ENCODE measurements at places on chromosomes 11 and 22.

DNA sequence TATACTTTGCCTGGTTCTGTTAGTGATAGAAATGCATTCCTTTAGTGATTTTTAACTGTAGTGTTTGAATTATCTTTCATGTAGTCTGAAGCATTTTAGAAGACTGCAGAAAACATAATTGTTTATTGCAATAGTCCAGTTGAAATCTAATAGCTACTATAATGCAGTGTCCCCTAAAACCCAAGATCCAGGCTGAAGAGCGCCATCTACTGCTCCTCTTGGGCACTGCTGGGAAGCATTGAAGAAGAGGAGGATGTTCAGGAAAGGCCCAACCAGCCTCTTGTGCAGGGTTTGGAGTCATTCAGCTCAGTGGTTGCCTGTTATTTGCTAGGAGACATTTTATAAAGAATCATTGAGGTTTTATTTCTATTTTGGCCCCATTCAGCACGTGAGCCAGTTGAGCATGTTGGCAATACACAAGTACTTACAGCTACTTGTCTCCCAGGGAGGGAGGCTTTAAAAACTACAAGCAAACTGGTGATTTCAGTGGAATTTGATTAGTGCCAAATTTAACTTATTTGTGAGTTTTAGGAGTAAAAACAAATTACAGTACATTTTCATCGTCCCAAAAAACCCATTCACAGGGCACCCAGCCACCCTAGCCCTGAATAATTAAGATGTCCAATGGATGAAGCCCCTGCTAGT lies 74.9 kb upstream of the HORMAD2 start:
- DNase-seq, result peak; percentile 48

- no peak for DNase-seq
Measured at GRCh38 chr22:50302041-50302541, 5.4 kb downstream of the PLXNB2 start.

- no peak for DNase-seq
Measured at GRCh38 chr11:10326012-10326964, 21.4 kb downstream of the ADM start.

DNA sequence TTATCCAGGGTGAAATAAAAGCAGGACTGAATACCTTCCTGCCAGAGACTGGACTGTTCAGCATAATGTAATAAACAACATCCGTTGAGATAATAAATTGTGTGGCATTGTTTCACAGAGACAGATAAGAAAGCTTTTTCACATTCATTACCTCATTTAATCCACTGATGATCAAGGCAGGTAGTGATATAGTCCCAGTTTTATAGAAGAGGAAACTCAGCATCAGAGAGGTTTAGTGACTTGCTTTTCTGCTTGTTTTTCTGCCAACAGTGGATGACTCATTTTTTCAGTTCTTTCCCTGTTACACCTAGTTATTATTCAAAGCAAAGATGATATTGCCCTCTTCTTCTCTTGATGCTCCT lies 4.0 kb downstream of the MYO18B start:
- DNase-seq, result no peak

GRCh38 chr11:64718084-64718779 lies 4.8 kb downstream of the NRXN2 start:
- no peak for DNase-seq

GRCh38 chr11:72719144-72719543 lies 33.1 kb downstream of the ARAP1 start:
- DNase-seq, result no peak

- DNase-seq, result peak; percentile 13
Measured at GRCh38 chr11:70270877-70271648, 573 bp downstream of the PPFIA1 start.

DNA sequence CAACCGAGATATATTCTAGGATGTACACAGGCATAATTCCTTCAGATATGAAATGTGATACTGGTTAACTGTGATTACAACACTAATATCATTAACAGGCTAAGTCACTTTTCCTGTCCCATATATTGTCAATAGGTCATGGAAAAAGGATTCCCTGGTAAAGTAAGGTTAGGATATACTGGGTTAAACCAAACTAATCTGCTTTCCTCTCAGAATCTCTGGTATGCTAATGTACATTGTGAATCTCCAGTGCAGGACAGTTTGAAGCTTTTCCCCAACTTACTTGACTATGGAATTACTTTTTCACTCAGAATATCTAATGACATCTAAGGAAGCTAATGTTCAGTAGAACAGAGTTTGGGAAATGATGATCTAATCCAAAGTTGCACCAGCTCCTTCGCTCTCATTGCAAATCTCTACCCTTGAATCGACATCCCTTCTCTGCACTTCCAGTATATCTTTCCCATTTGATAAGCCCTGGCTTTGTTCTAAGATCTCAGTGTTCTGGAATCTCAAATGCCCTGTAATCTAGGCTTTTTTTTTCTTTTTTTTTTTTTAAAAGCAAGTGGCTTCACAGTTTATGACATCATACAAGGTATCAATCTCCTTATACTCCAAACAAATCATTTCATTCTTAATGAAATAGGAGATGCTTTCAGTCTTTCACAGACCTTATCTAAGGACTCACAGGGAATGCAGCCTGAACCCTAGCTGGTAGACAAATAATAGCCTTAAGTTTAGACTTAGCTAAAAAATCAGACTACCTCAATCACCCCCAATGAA lies 43.8 kb downstream of the COPB1 start:
- no peak for DNase-seq

DNA sequence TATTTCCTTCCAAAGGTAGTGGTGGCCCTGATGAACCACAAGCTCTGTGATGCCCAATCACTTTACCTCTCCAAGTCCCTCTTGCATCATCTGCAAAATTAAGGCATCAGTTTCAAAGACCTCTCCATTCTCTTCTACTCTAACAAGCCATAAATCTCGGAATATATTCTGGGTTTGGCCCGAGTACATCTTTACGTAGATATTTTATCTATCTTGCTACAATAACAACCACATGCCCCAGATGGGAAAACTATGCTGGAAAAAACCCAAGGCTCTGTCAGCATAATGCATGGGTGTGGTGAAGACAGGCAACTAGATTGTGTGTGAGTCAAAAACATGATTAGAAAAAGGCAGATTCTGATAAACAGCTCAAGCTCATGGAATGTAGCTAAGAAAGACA lies 228.2 kb upstream of the BLID start:
- no peak for DNase-seq

DNA sequence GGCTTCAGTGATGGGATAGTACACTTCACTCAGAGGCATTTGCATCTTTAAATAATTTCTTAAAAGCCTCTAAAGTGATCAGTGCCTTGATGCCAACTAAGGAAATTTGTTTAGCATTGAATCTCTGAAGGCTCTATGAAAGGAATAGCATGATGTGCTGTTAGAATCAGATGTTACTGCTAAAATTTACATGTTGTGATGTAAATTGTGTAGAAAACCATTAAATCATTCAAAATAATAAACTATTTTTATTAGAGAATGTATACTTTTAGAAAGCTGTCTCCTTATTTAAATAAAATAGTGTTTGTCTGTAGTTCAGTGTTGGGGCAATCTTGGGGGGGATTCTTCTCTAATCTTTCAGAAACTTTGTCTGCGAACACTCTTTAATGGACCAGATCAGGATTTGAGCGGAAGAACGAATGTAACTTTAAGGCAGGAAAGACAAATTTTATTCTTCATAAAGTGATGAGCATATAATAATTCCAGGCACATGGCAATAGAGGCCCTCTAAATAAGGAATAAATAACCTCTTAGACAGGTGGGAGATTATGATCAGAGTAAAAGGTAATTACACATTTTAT lies 4.6 kb downstream of the MALAT1 start:
- DNase-seq, result no peak

GRCh38 chr11:71787098-71787823 lies 45.7 kb upstream of the DEFB108B start:
- DNase-seq, result peak; percentile 95

DNA sequence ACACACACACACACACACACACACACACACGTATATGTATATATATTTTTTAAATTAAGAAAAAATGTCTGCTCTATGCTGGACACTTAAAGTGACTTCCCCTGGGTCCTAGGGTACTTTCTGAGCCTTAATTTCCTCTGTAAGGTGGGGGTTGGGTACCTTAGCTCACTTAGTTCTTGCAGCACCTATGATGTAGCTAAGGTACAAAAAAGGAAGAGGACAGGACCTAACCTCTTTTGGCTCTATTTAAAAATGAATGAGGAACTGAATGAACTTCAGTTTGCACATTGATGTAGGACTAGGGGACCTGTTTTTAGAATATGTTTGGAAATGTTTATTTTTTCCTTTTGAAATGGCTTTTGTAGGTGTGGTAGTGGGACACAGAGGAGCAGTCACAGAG lies 11.1 kb downstream of the SREBF2 start:
- DNase-seq, result no peak

DNA sequence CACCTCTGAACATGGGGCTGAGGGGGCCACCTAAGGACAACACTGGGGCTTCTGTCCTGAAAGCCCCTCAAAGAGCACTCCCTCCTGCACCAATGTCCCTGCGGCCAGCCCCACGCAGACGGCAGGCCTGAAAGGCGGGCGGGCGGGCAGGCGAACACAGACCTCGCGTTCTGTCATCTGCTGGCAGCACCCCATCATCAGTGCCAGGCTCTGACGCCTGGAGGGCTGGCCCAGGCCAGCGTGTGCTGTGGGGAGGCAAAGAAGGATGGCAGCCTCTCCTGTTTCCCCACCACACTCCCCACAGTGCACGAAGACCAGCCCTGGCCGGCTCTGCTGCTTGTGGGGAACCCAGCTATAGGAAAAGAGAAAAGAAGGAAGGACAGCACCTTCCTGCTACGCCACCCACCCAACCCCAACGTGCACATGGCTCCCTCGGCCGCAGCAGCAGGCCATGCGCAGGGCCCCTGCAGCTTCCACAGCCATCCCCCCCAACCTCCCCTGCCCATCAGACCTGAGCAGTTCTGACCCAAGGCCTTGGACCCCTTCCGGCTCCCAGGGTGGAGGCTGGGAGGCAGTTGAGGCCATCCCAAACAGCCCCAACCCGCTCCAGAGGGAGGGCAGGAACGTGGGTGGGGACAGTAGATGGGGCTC lies 3.5 kb downstream of the SBF1 start:
- DNase-seq, result no peak

DNA sequence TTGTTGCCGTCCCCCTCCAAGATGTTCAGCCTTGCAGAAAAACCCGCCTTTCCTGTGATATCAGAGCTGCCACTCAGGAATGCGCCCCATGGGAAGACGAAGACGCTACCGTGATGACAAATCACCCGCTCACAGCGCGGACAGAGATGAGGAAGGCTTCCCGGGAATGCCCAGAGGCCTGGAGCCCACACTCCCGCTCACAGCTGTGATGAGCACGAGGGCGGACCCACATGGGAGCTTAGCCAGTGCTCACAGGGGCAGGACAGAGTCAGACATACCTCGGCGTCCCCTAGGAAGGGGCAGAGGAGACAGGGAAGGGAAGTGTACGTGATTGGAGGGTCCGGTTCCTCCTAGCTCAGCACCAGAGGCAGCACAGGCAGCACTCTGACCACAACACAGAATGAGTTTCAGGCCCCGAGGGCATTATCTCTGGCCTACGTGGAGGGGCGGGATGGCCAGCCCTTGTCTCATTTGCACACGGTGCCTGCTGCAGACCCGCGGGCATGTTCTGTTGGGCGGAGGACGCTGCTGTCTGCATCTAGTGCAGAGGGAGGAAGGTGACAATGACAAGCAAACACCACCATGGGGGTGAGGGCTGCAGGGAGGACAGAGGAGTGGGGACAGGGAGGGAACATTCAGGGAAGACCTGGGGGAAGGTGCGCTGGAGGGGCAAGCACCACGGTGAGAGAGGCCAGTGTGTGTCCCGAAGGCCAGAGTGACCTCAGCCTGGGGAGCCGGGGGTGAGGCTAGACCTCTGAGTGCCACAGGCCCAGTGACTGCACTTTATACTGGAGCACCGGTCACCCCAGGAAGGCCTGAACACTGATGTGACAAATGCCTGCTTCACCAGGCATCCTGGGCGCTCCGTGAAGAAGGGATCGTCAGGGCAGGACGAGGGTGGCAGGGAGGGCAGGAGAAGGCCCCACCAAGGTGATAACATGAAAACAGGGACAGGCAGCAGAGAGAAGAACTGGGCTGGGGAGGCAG lies 79.6 kb downstream of the CELSR1 start:
- DNase-seq, result no peak

GRCh38 chr22:46730568-46731245 lies 7.3 kb downstream of the CERK start:
- no peak for DNase-seq

DNA sequence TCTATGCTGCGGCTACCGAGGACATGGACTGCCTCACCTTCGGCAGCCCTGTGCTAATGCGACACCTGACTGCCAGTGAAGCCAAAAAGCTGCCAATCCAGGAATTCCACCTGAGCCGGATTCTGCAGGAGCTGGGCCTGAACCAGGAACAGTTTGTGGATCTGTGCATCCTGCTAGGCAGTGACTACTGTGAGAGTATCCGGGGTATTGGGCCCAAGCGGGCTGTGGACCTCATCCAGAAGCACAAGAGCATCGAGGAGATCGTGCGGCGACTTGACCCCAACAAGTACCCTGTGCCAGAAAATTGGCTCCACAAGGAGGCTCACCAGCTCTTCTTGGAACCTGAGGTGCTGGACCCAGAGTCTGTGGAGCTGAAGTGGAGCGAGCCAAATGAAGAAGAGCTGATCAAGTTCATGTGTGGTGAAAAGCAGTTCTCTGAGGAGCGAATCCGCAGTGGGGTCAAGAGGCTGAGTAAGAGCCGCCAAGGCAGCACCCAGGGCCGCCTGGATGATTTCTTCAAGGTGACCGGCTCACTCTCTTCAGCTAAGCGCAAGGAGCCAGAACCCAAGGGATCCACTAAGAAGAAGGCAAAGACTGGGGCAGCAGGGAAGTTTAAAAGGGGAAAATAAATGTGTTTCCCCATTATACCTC lies 3.3 kb downstream of the FEN1 start:
- no peak for DNase-seq

- DNase-seq, result no peak
Measured at GRCh38 chr11:4393858-4394223, 339 bp upstream of the TRIM21 start.

DNA sequence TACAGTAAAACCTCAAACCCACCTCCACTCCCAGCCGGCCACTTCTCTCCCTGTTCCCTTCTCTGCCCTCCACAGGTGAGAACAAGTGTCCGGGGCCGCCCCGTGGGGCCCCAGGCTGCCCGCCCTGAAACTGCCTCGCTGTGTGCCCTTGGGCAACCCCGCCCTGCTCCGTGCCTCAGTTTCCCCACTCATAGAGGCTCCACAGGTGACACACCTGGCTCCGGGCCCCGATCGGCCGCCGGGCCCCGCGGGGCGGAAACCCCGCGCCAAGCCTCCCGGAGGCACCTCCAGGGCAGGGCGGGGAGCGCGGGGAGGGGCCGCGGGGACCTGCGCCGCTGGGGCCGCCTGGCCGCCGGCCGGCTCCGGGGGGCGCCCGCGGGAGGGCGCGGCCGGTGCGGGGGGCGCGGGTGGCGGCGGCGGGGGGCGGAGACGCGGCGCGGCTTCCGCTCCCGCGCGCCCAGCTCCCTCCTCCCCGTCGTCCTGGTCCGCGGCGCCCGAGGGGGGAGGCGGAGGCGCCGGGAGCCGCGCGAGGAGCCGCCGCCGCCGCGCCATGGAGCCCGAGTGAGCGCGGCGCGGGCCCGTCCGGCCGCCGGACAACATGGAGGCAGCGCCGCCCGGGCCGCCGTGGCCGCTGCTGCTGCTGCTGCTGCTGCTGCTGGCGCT lies at the start of gene LRP5:
TSS of gene LRP5 (plus strand) at position 475 of the 663 bp plus-strand sequence. CDS start at position 599, 124 bp downstream.
- DNase-seq, result no peak

DNA sequence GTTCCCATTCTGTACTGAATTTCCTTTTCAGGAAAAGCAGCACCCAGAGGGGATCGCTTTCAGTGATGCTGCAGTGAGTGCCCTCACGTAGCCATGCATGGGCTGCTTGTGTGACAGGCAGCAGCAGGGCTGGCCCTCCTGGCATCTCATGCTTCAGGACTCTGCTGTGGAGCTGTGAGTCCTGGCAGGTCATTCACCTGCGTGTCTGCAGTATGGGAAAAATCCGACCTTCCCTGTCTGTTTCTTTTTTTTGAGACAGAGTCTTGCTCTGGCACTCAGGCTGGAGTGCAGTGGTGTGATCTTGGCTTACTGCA lies 13.4 kb downstream of the GLB1L2 start:
- no peak for DNase-seq
